ENCODE measurements at places on chromosomes 16 and 17. TPM values are rescaled to one million over a fixed set of nuclear protein-coding genes. Genes with fewer than 3 reads are reported as not detected.

DPEP3 gene
- not detected for total RNA-seq

- no peaks in the 10 kb centered on the region for H3K4me1 ChIP-seq
- no peaks in the 10 kb centered on the region for H3K36me3 ChIP-seq
- no peak for DNase-seq
- H3K27ac ChIP-seq: no peak overlapping the region
These were observed 29.4 kb upstream of the DDX52 start for GRCh38 chr17:37672548-37673078.

KRT32 gene
- total RNA-seq: not detected

DNA sequence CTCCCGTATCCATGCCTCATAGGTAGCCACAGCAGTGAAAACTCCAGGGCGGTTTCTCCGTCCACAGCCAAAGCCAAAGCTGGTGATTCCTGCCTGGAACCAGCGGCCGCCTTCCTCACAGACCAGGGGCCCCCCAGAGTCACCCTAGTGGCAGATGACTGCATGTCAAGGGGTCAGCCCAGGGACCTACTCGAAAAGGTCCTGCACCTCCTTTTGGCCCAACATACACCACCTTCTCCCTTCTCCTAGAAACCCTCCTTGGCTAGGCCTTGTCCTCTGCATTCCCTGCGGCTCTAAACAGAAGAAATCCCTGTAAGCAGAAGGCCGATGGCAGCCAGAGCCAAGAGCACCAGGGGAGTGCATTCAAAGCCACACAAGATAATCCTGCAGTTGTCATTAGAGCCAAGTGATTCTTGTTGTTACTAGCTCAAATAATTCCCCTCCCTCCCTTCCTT lies 6.1 kb downstream of the PRSS36 start:
- no peaks in the 10 kb centered on the region for H3K36me3 ChIP-seq
- peak overlapping the region; percentile 23 for H3K4me3 ChIP-seq
- peaks cover 13% of the 10 kb centered on the region for H3K4me1 ChIP-seq
- H3K27me3 ChIP-seq: peaks cover 4% of the 10 kb centered on the region
- DNase-seq: no peak

GRCh38 chr16:24087891-24088410 lies 168.2 kb upstream of the CACNG3 start:
- no peaks in the 10 kb centered on the region for H3K27me3 ChIP-seq
- no peak overlapping the region for H3K4me3 ChIP-seq
- peaks cover 46% of the 10 kb centered on the region for H3K36me3 ChIP-seq
- no peak for DNase-seq

NUDT21 gene
- 361 TPM for total RNA-seq

- no peaks in the 10 kb centered on the region for H3K4me1 ChIP-seq
- no peaks in the 10 kb centered on the region for H3K36me3 ChIP-seq
- DNase-seq: no peak
- H3K4me3 ChIP-seq: no peak overlapping the region
- no peak overlapping the region for H3K27ac ChIP-seq
These were observed 13.3 kb upstream of the USP36 start for GRCh38 chr17:78853926-78854394.

- peaks cover 15% of the 10 kb centered on the region for H3K36me3 ChIP-seq
- no peak overlapping the region for H3K27ac ChIP-seq
- H3K4me1 ChIP-seq: no peaks in the 10 kb centered on the region
- DNase-seq: no peak
- no peaks in the 10 kb centered on the region for H3K27me3 ChIP-seq
These were observed 41.2 kb downstream of the KIAA0513 start for GRCh38 chr16:85068746-85069145.

C17orf113 gene
- total RNA-seq: 0.15 TPM

- no peaks in the 10 kb centered on the region for H3K36me3 ChIP-seq
- no peak for DNase-seq
- no peak overlapping the region for H3K27ac ChIP-seq
- H3K4me3 ChIP-seq: no peak overlapping the region
- H3K4me1 ChIP-seq: peaks cover 4% of the 10 kb centered on the region
These were observed 23.3 kb upstream of the GINS2 start for GRCh38 chr16:85711982-85712587.
